ENCODE measurements at places on chromosomes 5 and 9.

DNA sequence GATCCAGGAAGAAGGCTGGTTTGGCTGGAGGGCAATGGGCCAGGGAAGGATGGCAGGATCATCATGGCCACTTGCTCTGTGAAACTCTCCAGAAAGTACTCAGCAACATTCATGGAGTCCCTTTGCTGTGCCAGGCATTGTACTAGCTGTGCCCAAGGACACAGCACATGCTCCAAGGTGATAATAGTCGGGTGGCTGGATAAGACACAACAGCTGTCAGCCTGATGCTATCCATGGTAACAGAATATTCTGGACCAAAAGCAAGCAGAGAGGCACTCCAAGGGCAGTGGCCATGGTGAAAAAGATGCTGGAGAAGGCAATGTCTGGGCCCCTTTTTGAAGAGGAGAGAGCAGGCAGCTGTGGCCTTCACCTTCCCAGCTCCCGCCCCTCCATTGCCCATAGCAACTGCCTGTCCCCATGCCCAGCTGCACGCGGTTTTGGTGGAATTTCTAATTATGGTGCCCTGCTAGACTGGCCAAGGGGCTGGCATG is 113.8 kb upstream of the CPEB4 start:
- no peak for DNase-seq

GRCh38 chr9:107467416-107467815 is 22.2 kb downstream of the KLF4 start:
- no peak for DNase-seq

GRCh38 chr9:28841775-28842174 is 1268.5 kb upstream of the C9orf72 start:
- DNase-seq, result no peak

DNA sequence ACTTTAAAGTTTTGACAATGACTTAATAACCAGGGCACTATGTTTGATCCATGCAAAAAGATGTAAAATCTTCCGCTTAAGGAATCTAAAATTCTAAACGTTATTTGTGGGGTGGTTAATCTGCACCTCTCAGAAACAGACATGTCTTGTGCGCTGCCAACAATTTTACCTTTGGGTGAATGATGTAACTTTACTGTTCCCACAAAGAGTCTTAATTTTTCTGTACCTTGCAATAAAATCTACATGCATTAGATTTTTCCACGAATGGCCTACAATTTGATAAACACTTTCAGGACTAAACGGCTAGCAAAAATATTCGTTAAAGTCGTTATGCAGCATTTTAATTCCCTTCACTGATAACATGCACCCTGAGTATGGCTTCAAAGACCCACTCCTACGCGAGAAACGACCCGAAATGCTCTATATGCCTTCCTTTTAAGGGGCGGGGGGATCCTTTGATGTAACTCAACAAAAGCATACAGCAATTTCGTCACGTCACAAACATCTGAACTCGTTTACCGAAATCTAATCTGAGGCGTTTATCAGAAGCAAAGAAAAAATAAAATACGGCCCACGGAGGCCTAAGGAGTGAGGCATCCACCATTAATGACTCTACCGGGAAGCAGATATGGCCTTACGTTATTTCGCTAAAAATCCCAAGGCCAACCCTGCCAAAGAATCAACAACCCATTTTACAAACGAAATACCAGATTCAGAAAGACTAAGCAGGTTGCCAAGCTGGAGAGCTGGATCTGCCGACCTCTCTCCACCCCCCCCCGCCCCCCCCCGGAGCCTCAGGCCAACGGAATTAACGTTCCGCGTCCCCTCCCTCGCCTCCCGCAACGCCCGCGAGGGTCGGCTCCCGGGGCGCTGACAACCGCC is 621 bp downstream of the AK6 start:
- peak; percentile 53 for DNase-seq

GRCh38 chr5:115262011-115262320 is 711 bp downstream of the PGGT1B start:
- no peak for DNase-seq

DNA sequence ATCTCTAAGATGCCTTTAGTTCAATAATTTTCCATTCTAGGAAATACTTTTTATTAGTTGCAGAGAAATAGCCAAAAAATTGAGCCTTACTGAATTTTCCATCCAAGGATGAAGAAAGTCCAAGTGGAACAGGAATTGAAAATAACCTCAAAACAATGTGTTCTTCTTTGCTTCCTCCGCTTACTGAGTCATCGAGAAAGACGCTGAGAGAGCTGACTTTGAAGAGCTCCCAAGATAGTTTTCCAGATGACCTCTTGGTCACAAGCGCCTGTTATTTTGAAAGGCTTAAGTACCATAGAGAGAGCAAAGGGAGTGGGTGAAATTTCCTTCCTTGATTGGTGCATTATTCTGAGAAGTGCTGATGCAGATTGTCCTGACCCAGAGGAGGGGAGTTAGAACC is 253.5 kb upstream of the ATP10B start:
- DNase-seq, result no peak

Measured in naive thymus-derived CD8-positive, alpha-beta T cell (primary cell).